ENCODE measurements at places on chromosomes 3 and 15.

GRCh38 chr3:194294895-194295214 is 56.3 kb downstream of the CPN2 start:
- DNase-seq = no peak

DNA sequence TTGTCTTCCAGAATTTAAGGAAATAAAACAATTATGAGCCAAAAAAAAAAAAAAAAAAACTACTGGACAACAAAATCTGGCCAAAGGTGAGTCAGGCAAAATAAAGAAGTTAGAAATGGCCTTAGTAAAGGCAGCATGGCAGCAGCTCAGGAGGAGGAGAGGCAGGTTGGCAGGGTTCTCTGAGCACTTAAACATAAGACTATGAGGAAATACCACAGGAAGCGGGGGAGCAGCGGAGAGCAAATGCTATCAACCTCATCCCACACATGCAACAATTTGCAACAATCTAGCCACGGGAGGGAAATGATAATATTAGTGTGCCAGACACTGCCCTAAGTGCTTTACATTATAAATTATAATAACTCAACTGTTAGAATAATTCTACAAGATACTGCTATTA is 247.3 kb upstream of the NSMCE3 start:
- no peak for DNase-seq

DNA sequence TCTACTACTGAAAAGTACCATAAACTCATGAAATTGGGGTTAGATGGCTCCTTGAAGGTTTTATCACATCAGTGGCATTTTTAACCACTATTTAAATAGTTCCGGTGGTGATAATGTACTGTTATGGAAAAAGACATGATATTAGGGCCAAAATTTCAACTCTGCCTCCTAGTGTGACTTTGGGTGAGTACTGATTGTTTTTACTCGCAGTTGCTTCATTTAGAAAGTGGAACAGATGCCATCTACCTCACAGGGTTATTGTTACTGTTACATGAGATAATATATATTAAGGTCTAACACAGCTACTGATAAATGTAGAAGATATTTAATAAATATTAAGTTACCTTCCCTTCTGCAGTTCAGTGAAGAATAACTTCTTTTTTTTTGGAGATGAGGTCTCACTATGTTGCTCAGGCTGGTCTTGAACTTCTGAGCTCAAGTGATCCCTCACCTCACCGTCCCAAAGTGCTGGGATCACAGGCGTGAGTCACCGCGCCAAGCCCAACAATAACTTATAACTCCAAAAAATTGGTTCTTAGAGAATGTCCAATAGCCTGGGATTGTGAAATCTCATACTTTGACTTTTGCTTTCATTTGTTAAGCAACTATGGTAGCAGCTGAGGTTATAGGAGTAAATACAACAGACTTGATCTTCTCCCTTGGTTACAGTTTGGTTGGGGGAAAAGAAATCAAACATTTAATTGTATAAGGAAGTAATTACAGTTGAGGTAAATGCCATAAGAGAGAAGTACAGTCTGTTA is 48.3 kb downstream of the MEF2A start:
- DNase-seq = no peak

DNA sequence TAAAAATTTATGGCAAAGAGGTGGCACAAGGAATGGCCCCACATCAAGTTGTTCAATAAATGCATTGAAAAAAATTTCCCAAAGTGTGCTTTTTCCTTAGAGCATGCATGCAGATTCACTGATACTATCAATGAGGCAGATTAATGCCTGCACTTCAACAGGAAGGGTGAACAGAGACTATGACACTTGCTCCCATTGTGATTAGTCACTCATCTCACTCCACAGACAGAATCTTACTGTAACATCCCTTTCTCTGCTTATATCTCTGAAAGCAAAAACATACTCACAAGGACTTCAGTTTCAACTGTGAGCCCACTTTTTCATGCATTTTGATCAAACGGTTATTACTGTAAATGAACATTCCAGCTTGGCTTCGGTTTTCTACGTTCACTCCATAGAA is 60.9 kb downstream of the MORC1 start:
- no peak for DNase-seq

- DNase-seq = no peak
Observed at GRCh38 chr15:68672251-68672650, 93.5 kb downstream of the CORO2B start.

DNA sequence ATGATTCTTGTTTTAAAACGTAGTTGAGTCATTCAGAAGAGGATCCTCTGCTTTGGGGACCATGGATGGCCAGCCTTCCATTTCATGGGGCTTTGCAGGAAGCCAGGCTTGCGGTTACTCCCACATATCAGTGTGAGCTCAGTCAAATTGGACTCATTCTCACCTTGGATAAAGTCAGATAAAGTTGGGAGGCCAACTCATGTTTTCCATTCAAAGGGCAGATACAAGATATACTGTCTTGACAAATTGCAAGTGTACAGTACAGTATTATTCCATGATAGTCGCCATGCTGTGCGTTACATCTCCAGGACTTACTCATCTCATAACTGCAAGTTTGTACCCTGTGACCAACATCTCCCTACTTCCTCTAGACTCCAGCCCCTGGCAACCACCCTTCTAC is 25.5 kb upstream of the B3GNT5 start:
- no peak for DNase-seq

DNA sequence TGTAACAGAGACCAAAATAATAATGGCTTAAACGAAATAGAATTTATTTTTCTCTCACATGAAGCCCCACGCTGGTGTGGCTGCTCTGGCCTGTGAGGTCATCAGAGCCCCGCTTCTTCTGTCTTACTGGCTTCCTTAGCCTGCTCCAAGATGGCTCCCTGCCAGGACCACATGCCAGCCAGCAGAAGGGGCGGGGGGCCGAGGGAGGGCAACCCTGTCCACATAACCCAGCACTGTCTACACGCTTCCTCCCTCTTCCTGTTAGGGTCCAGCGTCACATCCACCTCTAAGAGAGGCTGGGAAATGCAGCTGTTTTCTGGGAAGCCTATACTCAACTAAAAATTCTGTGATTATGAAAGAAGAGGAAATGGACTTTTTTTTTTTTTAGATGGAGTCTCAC is 107.9 kb upstream of the DLG1 start:
- DNase-seq = no peak

DNA sequence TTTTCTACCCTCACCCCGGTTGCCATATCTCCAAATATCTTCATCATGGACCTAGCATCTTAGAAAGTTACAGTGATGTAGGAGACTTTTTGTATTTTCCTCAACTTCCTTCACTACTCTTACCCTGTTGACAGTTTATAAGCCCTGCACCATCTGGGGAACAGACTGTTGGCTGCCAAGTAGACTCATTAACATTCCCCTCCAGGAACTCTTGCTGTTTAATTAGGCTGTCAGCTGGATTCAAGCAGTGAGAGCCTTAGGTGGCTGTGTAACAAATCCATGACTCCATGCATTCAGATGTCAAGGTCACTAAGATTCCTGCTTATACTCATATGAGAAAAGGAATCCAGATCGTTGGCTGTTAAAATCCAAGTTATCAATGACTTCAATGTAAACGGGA is 198.3 kb downstream of the NAALADL2 start:
- no peak for DNase-seq

DNA sequence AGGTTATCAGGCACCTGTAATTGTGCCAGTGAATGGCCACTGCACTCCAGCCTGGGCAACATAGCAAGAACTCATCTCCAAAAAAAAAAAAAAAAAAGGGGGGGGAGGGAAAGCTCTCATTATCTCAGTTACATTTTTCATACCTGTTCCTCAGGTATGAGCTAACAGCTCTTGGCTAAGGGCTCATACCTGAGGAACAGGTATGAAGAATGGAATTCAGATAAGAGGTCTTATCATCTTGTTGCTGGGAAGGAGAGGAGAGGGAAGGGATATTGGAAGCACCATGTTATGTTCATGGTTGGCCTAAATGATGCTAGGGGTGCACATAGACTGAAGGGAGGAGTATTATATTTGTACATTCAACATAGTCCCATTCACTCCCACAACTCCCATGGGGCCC is 2.6 kb downstream of the SLC15A2 start:
- DNase-seq = no peak

DNA sequence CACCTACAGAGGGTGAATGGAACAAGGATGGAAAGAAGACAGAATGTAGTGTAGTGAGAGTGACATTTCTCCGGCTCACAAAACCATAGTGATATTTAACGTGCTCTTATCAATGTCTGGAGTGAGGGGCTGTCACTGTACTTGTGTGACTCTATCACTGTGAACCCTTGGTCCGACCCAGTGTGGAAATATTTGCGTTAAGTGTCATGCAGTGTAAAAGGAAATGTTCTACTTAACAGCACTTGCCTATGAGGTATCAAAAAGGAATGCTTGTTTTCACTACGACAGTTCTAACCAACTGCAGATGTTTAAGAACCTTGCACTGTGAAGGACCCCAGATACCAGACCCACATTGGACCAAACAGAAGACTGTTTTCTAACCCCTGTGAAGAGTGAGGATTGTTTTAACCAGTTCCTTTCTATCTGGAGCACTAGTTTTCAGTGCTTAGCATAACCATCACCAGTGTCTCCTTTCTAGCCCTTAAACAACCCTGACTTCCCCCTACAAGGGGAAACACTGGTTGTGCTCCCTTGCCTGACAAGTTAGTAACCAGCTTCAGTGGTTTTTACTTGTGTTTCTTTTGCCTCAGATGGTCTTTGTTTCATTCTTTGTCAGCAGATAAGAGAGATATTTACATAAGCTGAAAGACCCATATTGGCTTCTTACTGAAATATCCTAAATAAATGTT is 144.7 kb upstream of the ABHD17C start:
- no peak for DNase-seq

DNA sequence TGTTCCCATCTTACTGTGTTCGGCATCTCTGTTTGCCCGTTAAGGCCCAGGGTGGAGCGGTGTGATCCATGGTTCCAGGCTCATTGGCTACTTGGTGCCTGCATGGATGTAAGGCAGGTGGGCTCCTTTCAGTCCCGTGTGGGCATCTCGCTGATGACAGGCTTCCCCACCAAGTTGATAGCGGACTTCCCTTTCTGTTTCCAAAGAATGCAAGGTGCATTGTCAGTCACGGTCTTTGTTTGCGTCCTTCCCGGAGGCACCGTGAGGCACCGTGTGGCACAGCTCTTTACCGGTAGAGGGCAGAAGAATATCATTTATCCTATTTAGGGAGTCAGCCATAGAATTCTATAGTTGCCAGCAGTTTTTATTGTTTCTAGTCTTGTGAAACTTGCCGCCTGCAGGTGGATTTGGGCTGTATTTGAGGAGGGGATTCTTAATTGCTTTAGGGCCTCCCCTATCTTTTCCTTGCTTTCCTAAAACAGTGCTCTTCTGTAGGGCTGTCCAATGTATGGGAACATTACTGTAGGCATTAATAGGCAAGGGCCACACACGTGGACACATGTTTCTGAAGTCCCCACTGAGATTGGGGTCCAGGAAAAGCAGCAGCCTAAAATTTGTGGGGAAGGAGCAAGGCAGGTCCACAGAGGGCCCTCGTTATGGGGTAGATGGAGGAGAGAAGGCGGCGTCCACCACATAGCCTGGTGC is 244.1 kb downstream of the SLCO3A1 start:
- no peak for DNase-seq

- DNase-seq = no peak
Observed at GRCh38 chr15:83694015-83694414, 40.1 kb downstream of the ADAMTSL3 start.

DNA sequence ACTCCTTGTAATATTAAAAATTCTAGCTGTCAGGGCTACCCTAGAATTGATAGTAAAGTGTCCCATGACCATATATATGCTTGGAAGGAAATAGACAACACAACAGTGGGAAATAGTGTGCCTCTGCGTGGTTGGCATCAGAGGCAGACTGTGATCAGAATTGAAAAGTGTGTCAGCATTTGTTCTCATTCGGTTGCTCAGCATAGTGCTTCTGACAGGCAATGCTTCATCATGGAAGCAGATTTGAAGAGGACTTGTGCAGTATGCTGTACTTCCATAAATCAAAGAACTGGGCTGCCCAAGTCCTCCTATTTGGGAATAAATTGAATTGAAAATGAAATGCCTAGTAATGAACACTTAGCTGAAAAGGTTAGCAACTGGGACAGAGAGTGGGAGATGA is 435.7 kb downstream of the DIPK2A start:
- no peak for DNase-seq

DNA sequence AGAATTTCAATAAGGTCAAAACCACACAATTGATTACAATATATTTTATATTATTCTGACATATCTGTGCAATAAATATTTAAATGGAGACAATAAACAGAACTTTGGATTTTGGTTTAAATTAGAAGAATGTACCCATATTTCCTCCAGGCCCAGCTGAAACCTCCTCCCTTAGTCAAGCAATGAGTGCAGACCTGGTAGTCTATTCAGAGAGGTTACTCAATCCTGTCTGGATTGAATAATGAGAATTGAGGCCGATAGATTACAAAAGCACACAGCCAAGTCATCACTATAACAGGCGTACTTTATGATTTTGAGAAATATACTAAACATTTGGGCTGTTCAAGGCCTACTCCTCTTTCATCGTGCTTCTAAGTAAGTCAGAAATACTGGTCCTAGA is 114.5 kb upstream of the STRIT1 start:
- no peak for DNase-seq

DNA sequence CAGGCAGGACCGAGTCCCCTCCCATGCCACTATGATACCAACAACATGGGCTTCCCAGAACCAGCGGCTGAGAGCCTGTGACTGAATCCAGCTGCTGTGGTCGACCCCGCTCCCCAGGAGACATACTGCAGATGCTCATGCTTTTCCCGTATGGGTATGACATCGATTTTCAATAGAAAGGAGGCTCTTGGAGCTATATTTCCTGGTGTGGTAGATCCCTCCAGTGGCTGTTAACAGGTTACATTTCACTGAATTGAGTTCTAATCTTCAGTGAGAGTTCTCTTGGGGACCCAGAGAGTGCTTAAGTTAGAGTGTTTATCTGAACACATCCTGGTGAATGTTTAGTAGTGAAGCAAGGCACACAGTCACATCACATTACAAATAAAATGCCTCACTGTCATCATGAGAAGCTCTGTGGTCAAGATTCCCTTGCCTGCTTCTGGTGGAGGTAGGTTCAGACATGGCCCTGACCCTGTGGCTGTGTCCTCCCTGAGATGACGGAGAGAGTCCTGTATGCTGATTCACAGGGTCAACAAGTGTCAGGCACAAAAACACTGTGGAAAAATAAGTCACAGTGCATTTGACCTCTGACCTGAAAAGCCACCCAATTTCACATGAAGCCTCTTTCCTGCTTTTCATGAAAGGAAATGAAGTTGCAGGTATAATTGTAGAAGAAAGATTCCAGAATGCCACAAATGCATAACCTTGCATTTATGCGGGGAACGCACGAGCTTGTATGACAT is 110.9 kb downstream of the GABRG3 start:
- no peak for DNase-seq
